KBM-7 (cell line): ENCODE measurements at places on chromosomes 6 and 20.

DNA sequence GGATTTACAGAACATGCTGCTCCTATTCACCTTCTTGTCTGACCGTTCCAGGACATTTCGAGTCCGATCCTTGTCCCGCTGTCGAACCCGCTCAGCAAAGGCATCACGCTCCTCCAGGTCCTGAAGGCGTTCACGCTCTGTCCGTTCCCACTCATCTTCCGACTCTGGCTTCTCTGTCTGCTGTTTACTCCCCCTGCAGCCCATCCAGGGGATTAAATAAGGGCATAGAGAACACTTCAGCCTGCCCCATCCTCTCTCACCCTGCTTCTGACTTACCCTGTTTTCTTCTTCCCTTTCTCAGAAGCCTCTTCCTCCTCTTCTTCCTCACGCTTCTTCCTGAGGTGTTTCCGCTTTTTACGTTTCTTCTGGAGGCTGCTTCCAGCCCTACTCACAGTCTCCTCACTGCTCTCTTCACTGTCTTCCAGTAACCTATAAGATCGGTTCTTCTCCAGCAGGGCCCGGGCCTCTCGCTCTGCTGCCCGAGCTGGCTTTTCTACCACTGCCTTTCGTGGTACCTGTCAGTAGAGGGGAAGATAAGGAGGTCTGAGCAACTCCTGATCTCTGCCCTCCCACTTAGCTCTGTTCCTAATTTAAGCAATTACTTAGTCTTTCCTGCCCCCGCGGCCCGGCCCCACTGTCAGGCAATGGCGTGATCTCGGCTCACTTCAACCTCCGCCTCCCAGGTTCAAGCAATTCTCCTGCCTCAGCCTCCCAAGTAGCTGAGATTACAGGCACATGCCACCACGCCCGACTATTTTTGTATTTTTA is 1.9 kb downstream of the DHX16 start:
- no peak for DNase-seq

DNA sequence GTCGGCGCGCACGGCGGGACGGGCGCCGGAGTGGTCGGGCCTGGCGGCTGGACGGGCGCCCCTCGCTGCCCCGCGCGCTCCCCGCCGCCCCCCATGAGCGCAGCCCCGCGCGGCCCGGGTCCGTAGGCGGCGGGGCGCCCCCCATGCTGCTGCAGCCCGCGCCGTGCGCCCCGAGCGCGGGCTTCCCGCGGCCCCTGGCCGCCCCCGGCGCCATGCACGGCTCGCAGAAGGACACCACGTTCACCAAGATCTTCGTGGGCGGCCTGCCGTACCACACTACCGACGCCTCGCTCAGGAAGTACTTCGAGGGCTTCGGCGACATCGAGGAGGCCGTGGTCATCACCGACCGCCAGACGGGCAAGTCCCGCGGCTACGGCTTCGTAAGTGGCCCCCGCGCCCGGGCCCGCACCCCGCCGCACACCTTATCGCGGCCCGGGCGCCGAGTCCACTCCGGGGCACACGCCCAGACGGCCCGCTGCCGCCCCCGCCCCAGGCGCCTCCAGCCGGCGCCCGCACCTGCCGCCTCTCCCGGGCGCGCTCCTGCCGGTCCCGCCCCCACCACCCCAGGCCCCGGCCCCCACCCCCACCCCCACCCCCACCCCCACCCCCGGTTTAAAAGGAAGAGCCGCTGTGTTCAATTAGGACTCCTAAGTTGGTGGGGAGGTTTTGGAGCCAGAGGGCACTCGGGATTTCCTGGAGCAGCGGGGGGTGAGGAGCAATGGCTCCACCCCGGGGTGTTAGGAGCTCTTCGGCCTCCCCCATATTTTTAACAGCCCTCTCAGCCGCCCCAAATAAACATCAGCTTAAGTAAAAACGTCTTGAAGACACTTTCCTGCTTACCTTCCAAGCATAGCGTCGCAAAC is 474 bp downstream of the RBM38 start:
- DNase-seq = peak; percentile 23

DNA sequence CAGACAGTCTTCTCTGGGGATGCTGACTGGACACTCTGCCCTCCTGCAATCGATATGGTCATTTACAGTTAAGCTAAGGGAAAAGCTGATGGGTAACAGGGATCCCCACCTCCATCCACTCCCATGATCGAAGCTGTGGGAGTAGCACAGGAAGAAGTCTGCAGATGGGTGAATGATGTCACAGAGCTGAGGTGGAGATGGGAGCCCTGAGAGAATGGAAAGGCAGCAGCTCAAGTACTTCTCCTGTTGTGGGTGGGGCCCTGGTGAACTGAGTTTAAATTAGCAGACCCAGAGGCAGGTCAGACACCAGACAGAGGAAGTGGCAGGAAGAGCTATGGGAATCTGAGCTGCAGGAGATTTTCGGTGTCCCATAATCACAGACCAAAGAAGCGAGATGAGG is 29.0 kb downstream of the HDGFL1 start:
- DNase-seq = no peak

GRCh38 chr6:3237761-3238662 is 10.6 kb upstream of the TUBB2B start:
- DNase-seq = no peak

DNA sequence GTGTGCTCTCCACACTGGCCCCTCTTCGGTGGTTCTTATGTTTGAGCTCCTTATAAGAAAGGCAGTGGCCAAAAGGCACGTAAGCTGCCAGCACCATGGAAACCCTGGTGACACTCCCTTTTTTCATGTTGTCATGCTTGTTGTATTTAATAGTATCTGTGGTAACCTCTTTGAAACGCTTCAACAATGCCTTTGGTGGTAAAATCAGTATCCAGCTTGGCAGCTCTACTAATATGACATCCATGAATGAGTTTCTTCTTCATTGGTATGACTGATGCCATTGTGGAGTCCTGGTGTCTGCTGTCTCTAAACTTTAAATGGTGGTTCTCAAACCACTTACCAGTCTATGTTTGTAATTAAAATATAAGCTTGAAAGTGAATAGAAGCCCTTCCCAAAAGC is 10.7 kb upstream of the MYLK2 start:
- no peak for DNase-seq

GRCh38 chr6:137016356-137016755 is 28.4 kb downstream of the IL20RA start:
- no peak for DNase-seq

DNA sequence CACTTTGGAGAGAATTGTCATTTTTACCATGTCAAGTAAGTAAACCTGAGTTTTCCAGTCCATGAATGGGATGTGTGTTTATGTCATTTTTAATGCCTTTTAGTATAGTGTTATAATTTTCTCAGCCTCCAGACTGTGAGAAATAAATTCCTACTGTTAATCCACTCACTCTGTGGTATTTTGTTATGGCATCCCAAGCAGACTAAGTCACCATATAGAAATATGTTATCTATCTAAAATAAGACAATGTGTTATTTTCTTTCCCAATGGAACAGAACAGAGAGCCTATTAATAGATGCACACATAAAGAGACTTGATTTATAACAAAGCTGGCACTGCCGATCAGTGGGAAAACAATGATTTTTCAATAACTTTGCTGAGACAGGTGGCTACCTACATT is 70.2 kb upstream of the SLC4A11 start:
- no peak for DNase-seq

DNA sequence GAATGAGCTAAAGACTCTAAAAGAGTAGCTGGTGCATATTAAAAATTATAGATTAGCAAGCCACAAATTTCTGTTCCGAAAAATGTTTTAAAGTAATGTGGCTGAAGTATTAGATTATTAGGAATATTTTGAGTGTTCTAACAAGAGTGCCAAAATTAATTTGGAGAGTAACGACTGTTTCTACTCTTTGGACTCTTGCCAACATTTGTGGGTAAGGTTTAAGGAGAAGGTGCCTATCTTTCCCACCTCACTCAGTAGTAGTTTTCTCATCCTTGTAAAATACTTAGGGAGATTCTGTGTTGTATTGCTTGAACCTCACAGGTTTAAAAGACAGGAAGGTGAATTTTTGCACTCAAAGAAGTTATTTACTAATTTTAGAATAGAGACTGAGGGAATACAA is 5.0 kb downstream of the HSF2 start:
- DNase-seq = no peak

GRCh38 chr20:14444106-14444505 is 106.7 kb upstream of the FLRT3 start:
- no peak for DNase-seq

DNA sequence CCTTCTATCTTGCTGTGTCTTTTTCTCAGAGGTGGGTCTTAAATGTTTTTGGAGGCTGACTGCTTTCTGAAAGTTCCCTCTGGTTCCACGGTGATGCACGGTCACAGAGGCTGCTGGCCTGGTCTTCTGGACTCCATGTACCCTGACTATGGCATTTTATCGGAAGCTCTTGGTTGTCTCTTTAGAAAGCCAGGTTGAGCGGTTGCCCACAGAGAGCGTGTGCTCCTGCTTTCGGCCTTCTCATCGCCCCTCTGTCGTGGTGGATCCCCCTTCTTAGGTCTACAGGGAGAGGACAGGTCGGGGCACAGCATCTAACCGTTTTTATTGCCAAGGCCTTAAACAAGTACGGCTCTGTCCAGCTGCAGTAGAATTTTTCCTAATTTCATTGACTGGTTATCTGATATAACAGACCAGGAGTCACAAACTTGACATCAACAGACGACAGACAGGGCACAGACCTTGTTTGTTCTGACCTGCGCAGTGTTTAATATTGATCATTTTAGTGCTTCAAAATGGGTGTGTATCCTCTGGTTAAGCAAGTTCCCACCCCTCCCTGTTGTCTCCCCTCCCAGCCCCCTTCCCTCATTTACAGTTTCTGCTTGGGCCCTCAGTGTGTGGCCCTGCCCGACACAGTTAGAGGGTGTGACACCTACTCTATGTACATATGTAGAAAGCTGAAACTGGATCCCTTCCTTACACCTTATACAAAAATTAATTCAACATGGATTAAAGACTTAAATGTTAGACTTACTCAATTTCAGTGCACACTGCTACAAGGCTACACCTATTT is 24.7 kb downstream of the SYTL3 start:
- DNase-seq = no peak

GRCh38 chr6:11353921-11354389 is 121.5 kb upstream of the NEDD9 start:
- no peak for DNase-seq

GRCh38 chr6:170542031-170542719 is 10.9 kb downstream of the PSMB1 start:
- no peak for DNase-seq

DNA sequence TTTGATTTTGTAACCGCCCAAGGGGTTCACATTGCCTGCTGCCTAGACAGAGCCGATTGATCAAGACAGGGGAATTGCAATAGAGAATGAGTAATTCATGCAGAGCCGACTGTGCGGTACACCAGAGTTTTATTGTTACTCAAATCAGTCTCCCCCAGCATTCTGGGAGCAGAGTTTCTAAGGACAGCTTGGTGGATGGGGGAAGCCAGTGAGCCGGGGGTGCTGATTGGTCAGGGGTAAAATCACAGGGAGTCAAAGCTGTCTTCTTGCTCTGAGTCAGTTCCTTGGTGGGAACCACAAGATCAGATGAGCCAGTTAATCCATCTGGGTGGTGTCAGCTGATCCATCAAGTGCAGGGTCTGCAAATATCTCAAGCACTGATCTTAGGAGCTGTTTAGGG is 60.0 kb upstream of the EZR start:
- no peak for DNase-seq

DNA sequence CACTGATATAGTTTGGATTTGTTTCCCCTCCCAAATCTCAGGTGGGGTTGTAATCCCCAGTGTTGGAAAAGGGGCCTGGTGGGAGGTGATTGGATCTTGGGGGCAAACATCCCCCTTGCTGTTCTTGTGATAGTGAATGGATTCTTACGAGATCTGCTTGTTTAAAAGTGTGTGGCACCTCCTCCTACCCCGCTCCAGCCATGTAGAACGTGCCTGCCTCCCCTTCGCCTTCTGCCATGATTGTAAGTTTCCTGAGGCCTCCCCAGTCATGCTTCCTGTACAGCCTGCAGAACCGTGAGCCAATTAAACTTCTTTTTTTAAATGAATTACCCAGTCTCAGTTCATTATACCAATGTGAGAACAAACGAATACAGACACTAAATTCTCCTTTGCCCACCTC is 26.7 kb downstream of the SLC52A3 start:
- no peak for DNase-seq

DNA sequence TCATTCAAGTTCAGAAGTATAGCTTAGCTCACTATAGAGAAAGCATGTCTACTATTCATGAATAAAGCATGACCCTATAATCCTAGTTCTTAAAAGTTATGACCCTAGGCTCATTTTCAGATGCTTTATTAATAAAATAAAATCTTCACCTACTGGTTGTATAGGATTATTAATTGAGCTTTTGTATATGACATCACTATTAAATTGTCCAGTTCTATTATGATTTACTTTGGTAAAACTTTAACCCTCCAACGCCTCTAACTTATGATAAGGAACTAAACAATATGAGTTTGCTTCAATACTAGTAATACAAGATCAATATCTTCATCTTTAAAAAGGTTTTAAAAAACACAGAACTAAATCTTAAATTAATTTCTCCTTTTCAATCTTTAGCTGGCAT is 263.4 kb upstream of the THEMIS start:
- DNase-seq = no peak

DNA sequence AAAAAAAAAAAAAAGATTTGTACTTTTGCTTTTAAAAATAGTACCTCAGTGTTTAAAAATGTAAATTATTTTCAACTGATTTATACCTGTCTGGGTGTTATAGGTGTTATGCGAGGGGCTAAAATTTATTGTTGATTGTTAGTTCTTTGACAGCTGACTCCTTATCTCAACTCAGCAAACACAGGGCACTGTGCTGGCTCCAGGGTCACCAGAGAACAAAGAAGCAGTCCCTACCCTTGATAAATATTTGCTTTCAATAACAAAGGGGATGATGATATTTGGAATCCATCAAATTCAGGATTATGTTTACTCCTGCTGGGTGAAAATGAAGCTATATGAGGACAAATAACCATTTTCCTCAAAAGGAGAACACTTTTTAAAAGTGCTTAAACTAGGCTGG is 34.2 kb upstream of the KAT14 start:
- DNase-seq = no peak

DNA sequence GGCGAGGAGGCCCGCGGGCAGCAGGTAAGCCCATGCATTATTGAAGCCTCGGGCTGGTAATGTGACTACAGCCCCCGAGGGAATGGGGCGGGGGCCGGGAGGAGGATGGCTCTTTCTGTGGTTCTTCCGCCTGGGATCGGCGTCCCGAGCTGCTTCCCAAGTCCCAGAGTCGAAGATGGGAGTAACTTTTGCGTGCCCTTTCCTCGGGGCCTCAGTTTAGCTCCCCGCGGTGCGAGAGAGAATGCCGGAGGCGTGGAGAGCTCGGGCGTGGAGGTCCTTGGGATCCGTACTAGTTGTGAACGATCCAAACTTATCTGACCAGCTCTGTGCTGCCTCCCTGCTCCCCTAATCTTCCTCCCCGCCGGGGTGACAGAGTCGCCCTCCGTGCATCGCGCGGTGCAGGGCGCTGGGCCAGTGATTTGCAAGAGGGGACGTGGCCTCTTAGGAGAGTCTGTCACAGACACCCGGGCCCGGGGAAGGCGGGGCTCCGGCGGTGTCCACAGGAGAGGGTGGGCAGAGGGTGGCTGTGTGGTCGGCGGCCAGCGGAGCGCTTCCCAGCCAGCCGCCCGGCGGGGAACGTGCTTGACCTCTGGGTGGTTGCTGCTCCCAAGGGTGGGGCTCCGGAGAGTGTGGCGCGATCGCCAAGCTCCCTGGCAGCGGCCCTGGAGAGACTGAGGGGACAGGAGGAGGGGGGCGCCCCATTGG is 815 bp downstream of the UTRN start:
- peak; percentile 71 for DNase-seq

GRCh38 chr6:139029470-139030227 is 1.1 kb downstream of the ABRACL start:
- DNase-seq = peak; percentile 42

GRCh38 chr6:40588480-40588879 is 1.3 kb upstream of the LRFN2 start:
- no peak for DNase-seq

- DNase-seq = peak; percentile 97
Measured at GRCh38 chr6:32894085-32895005, 40.4 kb downstream of the PSMB9 start.
